Stimulated activated CD4-positive, alpha-beta T cell treated with anti-CD3 and anti-CD28 coated beads, Interleukin-15, amount 100 ng/mL, for 24 hours (primary cell): ENCODE measurements at places on chromosomes 11 and 22.

- no peak for DNase-seq
Measured at GRCh38 chr11:115266066-115266639, 238.1 kb downstream of the CADM1 start.

DNA sequence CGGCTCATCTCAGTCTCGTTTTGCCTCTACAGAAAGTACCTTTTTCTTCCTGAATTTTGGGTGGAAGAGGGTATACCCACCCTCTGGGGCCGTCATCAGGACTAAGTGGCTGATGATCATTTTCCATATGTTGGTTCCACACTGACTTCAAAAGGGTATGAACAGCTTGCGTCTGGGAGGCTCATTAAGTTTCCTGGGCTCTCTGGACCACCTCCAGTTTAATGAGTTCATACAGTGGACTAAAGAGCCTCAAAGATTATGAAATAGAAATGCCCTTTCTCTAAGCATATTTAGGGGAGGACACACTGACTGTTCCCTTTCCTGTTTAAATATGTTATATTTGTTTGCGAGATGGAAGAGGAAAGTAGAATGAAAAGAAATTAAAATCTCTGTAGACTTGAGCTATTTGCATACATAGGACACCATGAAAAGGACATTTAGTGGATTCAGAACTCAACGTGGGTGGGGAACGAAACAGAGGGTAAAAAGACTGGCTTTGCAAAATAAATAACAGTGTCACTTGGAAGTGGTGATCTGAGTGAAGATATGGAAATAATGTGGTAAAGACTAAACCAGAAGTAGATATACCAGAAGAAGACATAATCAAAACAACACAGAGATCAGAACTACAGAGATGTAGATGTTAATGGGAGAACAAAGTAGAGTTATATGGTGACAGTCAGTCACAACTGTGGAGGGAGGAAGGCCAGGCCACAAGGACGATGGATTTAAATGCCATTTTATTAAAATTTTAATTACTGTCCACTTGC is 18.7 kb downstream of the LDLRAD3 start:
- DNase-seq: no peak

- no peak for DNase-seq
Measured at GRCh38 chr11:31823644-31824331, 12.7 kb upstream of the PAX6 start.

- no peak for DNase-seq
Measured at GRCh38 chr11:69511358-69512055, 30.0 kb downstream of the LINC01488 start.

- no peak for DNase-seq
Measured at GRCh38 chr22:43078522-43078921, 10.7 kb downstream of the TTLL1 start.

DNA sequence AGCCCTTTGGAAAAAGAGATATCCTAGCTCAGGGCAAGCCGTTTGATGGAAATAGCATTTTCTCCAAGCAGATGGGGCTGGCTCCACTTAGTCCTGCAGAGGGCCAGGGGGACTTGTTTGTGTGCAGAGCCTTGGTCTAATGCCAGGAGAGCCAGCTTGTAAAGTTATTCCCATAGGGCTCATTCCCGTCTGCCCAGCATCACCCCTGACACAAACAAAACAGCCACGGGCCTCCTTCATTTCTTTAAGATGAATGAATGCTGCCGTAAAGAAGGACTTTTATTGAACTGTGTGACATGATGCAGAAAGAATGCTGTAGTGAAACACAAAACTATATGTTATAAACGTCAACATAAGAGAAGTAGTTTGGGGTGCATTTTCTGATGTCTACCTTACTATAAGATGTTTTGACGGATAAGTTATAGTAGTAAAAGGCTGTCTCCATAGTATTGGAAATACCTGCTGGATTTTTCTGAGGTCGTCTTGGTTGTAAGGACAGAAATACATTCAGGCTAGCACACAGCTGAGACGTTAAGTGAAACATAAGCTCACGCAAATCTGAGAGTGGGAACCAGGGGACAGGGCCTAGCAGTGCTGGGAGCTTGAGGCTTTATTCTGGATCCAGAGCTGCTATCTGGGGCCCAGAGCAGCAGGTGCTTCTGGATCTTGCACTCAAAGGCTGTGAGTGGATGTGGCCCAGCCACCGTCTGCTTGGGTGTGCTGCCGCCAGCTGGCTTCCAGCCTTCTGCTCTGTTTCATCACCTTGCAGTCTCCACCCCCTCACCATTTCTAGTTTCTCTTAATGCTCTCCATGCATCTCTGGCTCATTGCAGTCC is 53.3 kb downstream of the NCAM1 start:
- no peak for DNase-seq
